Activated CD8-positive, alpha-beta T cell treated with anti-CD3 and anti-CD28 coated beads, Interleukin-2, amount 10 ng/mL, durations not matched to agents 7 days and 5 days (primary cell): ENCODE measurements at places on chromosomes 7 and 10.
A peak's percentile ranks its signal among the peaks of the same experiment; 100 is the strongest.

- no peak for DNase-seq
Measured at GRCh38 chr7:158443688-158444483, 143.7 kb downstream of the PTPRN2 start.

GRCh38 chr7:131196803-131197202 is 130.9 kb upstream of the MKLN1 start:
- peak; percentile 17 for DNase-seq

DNA sequence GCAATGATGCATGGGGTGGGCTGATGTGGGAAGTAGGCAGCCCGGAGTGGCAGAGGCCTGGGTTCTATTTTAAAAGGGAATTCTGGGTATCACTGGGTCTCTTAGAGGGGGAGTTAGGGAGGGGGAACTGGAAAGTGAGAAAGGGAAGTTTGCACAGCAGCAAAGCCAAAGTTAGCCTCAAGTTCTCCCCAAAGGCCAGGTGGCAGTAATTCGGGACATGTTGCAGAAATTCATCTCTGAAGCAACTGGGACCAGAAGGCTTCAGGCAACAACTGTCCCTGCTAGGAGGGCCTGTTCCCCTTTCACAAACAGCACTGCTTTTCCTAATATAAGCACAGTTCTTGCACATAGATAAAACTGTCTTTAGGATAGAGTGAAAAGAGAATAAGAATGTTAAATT is 67.4 kb downstream of the NOD1 start:
- no peak for DNase-seq

- DNase-seq = no peak
Measured at GRCh38 chr10:43160046-43160920, 22.0 kb downstream of the CSGALNACT2 start.

DNA sequence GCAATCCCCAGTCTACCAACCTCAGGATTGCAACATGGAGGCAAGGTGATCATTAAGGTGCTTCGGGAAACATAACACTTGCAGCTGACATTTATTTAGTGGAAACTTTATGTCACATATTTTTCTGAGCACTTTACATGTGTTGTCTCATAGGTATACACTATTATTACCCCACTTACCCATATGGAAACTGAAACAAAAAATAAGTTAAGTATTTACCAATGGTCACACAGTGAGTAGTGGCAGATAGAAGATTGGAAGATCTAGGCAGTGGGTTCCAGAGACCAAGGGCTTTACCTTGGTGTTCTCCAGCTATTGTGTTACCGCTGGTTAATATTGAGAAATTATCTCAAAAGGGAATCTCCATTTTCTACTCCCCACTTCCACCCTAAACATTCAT is 1279.1 kb upstream of the SORCS1 start:
- no peak for DNase-seq

DNA sequence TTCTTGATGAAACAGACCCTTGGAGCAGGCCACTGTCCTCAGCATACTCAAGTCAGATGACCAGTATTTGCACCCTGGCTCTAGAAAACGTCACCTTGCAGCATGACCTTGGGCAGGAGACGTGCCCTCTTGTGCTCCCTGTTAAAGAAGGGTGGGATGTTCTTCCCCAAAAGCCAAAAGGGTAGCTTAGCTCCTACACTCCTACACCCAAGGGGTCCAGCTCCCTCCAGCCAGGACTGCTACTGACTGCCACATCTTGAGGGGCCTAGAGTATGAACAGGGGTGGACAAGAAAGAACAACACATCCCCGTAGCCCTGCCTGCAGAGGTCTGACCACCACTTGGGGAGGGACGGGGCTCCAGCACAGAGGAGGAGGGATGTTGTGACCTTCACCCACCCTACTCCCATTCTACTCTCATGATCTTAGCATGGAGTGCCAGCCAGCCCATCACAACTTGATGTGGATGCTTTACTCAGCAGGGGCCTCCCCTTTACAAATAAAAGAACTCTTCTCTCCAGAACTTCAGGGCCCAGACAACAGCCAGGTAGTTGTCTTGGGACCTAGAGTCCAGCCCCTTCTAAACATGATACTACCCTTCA is 165.3 kb upstream of the ZMIZ1 start:
- DNase-seq = no peak

- DNase-seq = no peak
Measured at GRCh38 chr7:8018961-8019360, 50.4 kb downstream of the GLCCI1 start.
